ENCODE measurements at places on chromosomes 16 and 17.

GRCh38 chr16:5665834-5666233 lies 568.2 kb upstream of the EEF2KMT start:
- DNase-seq = no peak

DNA sequence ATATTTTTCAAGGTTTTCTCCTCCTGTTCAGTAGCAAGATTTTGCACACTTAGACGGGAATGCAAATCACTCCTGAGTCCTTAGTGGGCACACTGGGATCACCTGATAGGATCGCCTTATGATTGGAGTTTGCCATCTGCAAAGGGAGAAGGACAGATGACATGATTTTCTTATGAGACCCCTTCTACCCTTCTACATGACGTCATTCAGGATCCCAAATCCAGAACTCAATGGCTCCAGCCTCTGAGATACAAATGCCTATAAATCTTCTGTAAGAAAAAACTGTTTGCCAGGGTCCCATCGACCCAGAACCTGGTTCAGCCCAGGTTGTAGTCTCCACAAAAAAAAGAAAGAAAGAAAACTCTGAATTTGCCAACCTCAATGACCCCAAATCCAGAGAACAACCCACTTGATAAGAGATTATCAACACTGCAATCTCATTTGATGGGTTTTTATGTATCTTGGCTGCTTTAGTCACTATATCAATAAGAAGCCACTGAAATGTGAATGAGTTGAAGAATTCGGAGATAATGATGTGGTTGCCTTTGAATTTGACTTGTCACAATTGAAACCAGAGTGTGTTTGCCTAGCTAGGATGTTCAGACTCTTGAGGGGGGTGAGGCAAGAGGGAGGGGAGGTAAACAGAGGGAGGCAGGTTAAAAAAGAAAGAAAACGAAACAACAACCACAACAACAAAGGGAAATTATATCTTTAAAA lies 6.7 kb downstream of the ZNF423 start:
- DNase-seq = no peak

DNA sequence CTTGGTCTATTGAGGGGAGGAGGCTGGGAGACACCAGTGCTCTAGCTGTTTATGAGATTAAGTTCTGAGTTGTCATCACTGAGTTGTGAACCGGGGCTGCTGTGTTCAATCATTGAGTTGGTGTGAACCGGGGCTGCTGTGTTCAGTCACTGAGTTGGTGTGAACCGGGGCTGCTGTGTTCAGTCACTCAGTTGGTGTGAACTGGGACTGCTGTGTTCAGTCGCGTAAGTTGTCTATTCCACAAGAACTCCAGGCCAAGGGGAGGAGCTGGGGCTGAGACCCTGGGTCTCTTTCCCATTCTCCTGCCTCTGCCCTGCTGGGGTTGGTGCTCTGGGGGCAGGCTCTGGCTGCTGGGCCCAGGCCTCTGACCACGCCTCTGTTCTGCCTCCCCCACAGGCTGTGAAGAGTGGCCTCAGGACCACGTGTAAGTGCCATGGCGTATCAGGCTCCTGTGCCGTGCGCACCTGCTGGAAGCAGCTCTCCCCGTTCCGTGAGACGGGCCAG lies 24.5 kb downstream of the WNT9B start:
- no peak for DNase-seq

DNA sequence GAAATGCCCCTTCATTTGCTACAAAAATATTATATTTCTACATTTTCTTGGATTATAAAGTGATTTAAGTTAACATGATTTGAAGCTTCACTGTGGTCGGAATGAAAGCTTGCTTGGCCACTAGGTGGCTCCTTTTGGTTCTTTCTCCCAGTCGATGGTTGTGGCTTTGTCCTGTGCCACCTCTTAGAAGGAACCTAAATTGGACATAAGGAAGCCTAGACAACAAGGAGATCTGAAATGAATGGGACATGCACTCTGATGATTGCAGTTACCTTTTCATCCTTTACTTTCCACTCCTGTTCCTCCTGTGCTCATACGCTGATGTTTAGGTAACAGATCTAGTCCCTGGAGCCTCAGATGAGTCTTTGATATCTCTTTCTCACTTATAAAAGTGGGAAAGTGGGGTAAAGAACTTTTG lies 39.2 kb downstream of the FTO start:
- peak; percentile 20 for DNase-seq

- DNase-seq = peak; percentile 88
Observed at GRCh38 chr17:1829592-1830257, at the start of the genes RPA1 and SMYD4. RPA1 (plus strand) TSS chr17:1830005; CDS start chr17:1830094, 89 bp downstream. SMYD4 (minus strand) TSS chr17:1829902; CDS start chr17:1827994, 1,908 bp downstream.

DNA sequence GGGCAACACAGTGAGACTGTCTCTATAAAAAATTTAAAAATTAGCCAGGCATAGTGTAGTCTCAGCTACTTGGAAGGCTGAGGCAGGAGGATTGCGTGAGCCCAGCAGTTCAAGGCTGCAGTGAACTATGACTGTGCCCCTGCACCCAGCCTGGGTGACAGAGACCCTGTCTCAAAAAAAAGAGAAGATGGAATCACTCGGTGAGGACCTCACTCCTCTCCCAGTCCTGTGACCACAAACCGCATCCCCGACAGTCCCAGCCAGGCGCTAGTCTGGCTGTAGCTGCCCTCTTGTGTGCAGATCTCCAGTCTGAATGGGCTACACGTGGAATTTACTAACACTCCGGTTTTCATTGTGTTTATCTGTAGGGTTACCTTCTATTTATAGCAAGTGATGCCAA lies 11.1 kb downstream of the DEXI start:
- DNase-seq = no peak

GRCh38 chr17:75679706-75680211 lies 12.6 kb downstream of the SAP30BP start:
- DNase-seq = no peak

DNA sequence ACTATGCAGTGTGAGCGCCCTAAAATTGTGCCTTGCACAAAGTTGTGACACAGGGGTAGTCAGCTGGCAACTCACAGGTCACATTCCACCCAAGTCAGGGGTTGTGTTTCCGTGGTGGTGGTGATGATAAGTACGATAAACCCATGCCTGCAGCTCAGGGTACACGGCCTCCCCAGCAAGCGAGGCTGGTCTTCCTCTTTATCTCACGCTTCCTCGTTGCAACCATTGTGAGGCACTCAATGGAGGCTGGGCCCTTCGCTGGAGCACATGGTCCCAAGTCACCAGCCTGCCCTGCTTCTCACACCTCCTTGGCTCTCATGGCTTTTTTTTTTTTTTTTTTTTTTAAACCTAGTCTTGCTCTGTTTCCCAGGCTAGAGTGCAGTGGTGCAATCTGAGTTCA lies 307.5 kb downstream of the CPPED1 start:
- DNase-seq = no peak

DNA sequence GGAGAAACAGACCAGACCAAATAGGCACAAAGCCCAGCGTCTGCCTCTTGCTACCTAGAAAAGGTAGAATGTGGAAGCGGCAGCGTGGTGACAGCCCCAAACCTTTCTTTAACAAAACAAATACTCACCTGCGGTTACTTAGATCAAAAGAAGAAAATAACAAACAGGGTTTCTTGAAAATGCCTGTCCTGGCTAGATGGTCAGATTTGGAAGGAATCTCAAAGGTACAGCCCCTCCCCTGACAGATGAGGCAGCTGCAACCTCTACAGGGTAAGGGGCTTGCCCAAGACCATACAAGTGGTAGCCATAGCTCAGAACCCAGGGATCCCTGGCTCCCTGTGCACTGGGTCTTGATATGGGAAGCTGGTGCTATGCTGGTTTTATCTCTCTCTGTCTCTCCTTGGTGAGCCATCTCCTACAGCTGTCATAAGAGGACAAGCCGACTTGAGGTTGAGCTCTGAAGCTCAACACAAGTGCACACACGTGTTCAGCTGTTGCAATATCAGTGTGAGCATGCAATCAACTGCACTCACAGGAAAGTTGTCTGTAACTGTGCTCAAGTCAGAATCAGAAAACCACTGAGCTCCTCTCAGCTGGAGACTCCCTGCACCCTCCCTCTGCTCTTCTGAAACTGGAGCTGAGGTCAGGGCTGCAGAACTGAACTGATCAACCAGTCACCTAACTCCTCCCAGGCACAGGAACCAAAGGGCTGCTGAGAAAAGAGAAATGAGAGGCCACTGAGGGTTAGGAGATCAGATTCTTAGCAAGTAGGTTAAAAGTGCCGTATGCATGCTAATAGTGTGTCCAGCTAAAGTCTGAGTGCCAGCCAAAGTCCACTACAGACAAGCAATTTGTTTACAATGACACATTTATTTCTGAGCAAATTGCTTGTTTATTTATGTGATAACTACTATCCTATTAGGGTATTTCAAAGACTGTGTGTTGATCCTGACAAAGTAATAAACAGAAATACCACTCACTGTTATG lies 6.1 kb upstream of the RNF157 start:
- DNase-seq = peak; percentile 45

DNA sequence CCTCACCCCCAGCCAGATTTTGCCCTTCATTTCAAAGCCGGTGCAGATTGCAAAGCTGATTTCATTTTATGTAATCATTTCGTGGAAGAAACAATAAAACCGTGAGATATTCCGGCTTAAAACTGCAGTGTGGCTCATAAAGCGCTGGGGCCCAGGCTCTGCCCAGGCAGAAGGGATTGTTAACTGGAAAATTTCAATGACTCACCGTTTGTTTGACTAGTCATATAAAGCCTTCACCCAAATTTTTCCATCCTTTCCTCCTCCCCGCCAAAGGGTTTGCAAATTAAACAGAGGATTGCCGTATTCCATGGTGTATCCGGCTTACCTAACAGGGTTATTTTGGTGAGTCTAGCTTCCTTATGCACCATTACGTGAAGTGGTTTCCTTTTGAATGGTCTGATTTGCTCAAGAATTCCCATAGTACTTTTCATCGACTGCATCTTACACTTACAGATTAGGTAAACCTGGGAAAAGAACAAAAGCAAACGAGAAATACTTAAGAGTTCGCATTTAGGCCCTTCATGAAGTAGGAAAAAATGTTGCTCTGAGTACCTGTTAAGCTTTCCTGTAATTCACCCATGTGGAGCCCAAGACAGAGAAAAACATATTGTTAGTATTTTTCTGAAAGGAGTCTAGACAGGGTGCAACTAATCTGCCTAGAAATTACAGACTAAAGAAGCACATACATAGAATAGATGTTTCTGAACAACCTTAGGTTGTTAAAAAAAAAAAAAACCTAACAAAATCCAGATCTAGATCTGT lies 949 bp upstream of the GSPT1 start:
- no peak for DNase-seq

GRCh38 chr16:88383401-88384221 lies 852 bp downstream of the ZNF469 start:
- no peak for DNase-seq

DNA sequence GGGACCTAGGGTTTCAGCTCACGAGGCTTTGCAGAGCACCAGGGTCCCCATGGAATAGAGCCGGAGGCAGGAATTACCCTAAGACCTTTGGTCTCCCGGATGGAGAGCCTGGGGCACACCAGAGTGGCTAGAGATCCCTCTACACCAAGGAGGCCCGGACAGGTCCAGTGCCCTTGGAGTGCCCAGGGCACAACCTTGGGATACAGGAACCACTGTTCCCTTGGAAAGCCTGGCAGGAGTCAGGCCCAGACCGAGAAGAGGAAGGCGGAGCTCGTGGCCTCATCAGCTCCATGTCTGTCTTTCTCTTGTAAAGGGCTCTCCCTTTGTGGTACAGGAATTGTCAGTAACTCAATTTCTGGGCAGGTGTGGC lies 3.8 kb upstream of the DBNDD1 start:
- DNase-seq = no peak

GRCh38 chr16:68086860-68087268 lies 1.7 kb downstream of the NFATC3 start:
- DNase-seq = no peak

DNA sequence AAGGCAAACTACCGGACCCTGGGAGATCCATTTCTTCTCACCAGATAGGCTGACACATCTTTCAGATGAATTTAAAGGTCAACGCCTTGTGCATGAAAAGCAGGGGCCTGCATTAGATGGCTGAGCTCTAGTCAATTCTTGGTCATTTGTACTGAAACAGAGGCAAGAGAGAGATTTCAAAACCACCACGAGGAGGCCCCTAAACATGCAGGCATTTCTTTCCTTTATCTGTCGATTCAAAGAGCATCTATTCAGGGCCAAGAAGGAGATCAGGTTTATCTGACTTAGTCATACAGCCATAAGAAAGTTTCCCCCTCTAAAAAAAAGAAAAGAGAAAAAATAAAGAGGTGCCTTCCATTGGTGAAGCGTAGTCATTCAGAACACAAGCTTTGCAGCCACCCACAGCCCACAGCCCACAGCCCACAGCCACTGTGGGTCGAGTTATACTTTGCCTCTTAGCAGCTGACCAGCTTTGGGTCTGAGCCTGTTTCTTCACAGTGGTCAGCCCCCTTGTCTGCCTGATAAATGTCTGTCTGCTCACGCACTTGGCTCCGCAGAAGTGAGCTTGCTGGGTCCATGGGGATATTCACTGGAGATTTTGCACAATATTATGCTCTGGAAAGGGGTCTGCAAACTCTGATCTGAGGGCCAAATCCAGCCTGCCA lies 207.5 kb downstream of the CDH13 start:
- DNase-seq = no peak

- DNase-seq = no peak
Observed at GRCh38 chr16:29791845-29792807, 1.6 kb downstream of the KIF22 start.

DNA sequence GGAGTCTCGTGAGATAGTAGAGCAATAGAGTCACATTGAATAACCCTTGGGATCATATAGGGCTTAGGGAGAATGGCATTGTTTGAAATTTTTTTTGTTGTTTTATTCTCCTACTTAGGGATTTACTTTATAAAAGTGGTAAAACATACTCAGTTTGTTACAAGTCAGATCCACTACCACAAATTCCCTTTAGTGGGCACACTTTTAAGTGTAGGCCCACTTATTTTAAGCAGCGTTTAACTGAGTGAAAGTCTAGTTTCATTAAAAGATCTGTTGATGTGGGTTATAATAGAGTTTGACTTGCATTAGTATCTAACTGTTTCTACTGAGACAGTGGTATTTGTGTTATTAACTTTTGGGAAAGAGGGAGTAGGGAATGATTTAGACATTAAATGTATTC lies 49.3 kb downstream of the USP10 start:
- peak; percentile 16 for DNase-seq

DNA sequence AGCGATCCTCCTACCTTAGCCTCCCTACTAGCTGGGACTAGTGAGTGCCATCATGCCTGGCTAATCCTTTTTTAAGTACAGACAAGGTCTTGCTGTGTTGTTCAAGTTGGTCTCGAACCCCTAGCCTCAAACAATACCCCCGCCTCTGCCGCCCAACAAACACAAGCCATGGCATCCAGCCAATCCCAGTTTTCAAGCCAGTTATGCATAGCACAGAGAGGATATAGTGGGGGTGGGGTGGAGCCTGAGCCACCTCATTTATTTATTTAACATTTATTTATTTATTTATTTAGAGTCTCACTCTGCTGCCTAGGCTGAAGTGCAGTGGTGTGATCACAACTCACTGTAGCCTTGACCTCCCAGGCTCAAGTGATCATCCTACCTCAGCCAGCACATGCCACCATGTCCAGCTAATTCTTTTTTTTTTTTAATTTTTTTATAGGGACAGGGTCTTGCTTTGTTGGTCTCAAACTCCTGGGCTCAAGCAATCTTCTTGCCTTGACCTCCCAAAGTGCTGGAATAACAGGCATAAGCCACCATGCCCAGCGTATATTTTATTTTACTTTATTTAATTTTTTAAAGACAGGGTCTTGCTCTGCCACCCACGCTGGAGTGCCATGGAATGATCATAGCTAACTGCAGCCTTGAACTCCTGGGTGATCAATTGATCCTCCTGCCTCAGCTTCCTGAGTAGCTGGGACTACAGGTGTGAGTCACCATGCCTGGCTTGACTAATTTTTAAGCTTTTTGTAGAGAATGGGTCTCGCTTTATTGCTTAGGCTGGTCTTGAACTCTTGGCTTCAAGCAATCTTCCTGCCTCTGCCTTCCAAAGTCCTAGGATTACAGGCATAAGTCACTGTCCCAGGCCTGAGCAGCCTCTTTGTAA lies 26.2 kb upstream of the KLHL11 start:
- no peak for DNase-seq

- DNase-seq = no peak
Observed at GRCh38 chr17:78852709-78853121, 12.1 kb upstream of the USP36 start.

Measured in CD4-positive, alpha-beta T cell treated with Interleukin-10 for 1 hour (primary cell).